ENCODE measurements at places on chromosomes 7 and 10. TPM values are rescaled to one million over a fixed set of nuclear protein-coding genes. Genes with fewer than 3 reads are reported as not detected.

The ATRNL1 gene
- total RNA-seq, result 26.3 TPM

DNA sequence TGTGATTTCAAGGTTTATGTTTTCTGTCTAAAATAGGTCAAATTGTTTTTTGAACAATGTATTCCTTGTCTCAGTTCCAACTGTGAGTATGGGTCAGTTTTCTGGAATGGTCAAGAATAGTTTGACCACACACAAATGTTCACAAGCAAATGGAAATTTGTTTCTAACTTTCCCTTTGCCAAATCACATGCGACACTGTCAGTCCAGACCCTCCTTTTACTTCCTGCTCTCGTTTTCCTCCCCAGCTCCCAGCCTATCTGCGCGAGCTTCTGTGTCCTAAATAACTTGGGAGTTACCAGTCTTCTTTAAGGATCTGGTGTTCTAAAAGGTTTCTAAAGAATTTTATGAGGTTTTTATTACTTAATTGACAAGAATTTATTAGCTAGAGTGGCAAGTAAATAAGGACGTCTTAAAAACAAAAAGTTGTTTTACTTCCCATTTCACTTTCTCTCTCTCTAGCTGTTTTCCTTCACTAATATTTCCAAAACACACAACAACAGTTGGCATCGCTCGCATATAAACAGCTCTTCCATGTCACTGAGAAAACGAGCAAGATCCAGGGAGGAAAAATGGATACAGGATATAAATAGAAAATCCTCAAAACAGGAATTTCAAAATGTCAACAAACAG lies 266.1 kb upstream of the KLF6 start:
- no peak for DNase-seq

The ZRANB1 gene
- total RNA-seq, result 29.1 TPM

The SEMA3D gene
- total RNA-seq, result 5.5 TPM

The MOGAT3 gene
- not detected for total RNA-seq

GRCh38 chr7:45601094-45601493 lies 26.9 kb downstream of the ADCY1 start:
- no peak for DNase-seq

GRCh38 chr10:593901-594457 lies 95.5 kb downstream of the DIP2C start:
- DNase-seq, result no peak

- DNase-seq, result no peak
These were observed 739.7 kb upstream of the FZD8 start for GRCh38 chr10:36381748-36382147.

DNA sequence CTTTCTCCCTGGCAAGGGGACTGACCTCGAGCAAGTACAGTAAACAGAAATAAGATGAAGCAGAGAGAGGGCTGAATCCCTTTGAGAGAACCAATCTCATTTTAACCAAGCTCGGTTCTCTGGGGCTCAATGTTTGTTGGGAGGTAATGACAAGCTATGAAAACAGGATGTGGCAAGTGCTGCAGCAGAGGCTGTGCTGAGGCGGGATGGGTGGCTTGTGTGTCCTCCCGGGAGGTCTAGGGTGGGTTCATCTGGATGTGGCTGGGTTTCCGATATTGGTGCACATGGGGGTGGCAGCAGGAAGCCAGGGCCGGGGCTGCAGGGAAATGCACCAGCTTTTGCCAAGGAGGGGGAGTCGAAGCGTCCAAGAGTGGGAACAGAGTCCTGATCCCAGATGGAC lies 84.5 kb downstream of the AOAH start:
- DNase-seq, result no peak

The C10orf67 gene
- total RNA-seq, result 0.15 TPM

DNA sequence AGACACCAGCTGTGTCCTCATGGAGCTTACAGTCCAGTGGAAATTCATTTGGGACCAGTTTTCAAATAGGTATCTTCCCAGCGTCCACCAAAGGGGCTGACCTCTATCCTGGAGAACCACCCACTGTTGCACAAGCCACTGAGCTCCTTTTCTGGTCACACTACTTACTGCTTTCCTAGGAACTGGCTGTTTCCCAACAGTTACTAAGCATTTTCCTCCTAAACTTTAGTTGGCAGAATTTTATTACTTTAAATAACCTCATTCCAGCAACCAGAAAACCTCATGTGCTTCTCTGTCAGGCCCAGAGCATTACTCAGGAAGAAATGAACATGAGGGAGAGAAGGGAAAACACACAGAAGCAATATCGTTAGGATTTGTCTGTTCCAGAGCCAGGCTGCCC lies 183.1 kb downstream of the GPAM start:
- DNase-seq, result no peak

GRCh38 chr7:152341039-152341913 lies 94.5 kb downstream of the KMT2C start:
- peak; percentile 24 for DNase-seq

DNA sequence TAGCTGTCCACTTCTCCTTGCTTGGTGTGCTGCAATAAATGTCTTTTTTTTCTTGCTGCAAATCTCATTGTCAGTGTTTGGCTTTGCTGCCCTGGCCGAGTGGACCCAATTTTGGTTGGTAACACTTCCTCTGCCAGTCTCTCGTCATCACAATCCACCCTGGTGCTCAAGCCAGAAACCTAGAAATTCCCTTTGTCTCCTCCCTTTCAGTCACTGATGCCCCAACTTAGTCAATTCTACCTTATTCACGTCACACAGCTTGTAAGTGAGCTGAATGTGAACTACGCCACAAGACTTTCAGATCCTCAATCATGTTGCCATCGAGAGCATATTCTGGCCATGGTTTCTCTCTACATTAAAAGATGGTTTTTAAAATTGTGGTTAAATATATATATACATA lies 13.0 kb upstream of the FRA10AC1 start:
- no peak for DNase-seq

- no peak for DNase-seq
These were observed 211.2 kb downstream of the ARL4A start for GRCh38 chr7:12898620-12899019.

GRCh38 chr7:157996359-157997079 lies 591.1 kb downstream of the PTPRN2 start:
- DNase-seq, result no peak

- DNase-seq, result no peak
These were observed 24.5 kb downstream of the MMD2 start for GRCh38 chr7:4934419-4935025.

DNA sequence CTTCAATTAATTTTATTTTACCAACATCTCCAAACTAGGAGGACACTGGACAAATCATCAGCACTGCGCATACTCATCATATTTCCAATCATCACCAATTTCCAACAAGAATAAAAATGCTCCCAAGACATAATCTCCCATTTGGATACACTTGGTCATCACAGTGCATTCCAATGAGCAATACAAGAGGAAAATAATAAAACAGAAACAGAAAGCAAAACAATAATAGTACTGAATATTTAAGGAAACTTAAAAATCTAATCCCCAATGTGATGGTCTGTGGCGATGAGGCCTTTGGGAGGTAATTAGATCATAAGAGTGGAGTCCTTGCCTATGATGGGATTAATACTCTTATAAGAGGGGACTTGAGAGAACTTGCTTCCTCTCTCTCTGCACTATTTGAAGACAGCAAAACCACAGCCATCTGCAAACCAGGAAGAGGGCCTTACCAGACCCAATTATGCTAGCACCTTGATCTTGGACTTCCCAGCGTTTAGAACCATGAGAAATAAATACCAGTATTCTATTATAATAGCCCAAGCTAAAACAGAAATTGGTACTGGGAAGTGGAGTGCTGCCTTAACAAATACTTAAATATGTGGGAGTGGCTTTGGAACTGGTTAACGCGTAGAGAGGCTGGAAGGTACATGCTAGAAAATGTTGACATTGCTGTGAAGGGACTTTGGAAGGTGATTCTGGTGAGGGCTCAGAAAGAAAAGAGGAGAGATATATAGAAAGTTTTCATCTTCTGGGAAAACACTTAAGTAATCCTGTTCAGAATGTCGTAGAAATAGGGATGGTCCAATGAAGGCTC lies 91.5 kb downstream of the JAZF1 start:
- no peak for DNase-seq

The METTL27 gene
- total RNA-seq, result 0.55 TPM

GRCh38 chr10:106226142-106226541 lies 938.4 kb downstream of the SORCS1 start:
- no peak for DNase-seq

DNA sequence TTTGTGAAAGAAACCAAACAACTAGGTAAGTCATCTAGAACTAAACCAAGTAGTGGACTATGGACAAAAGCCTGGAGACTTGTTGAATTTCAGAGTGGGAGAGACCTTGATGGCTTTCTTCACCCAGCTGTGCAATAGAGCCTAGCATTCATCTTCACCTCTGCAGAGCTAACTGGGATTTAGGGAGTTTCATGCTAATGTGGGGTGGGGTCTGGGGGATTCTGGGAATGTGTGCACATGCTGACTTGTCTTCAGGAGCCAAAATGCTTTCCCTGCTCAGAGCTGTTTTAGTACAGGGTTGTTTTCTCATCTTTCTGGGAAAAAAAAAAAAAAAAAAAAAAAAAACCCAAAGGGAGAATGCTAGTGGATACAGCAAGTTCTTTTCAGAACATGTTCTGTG lies 81.3 kb upstream of the ARHGAP21 start:
- DNase-seq, result no peak

The GIMAP1 gene
- total RNA-seq, result not detected

The AKR1C1 gene
- 2.7 TPM for total RNA-seq

GRCh38 chr7:149500201-149500600 lies 2.6 kb upstream of the ZNF746 start:
- DNase-seq, result no peak

DNA sequence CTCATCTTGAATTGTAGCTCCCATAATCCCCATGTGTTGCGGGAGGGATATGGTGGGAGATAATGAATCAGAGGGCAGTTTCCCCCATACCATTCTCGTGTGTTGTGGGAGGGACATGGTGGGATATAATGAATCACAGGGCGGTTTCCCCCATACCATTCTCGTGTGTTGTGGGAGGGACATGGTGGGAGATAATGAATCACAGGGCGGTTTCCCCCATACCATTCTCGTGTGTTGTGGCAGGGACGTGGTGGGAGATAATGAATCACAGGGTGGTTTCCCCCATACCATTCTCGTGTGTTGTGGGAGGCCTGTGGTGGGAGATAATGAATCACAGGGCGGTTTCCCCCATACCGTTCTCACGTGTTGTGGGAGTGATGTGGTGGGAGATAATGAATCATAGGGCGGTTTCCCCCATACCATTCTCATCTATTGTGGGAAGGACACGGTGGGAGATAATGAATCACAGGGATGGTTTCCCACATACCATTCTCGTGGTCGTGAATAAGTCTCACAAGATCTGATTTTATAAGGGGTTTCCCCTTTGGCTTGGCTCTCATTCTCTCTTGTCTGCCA lies 271.0 kb downstream of the MAD1L1 start:
- DNase-seq, result peak; percentile 15

GRCh38 chr10:22369434-22370072 lies 24.3 kb downstream of the SPAG6 start:
- no peak for DNase-seq

GRCh38 chr10:124372899-124373298 lies 45.8 kb downstream of the OAT start:
- DNase-seq, result no peak

The COPG2 gene
- total RNA-seq, result 53.9 TPM

- DNase-seq, result peak; percentile 54
These were observed 90.2 kb downstream of the UBE3C start for GRCh38 chr7:157228864-157229422.

The ENKUR gene
- not detected for total RNA-seq

GRCh38 chr7:151875942-151876898 lies 695 bp downstream of the PRKAG2 start:
- DNase-seq, result peak; percentile 89

GRCh38 chr10:114520453-114520852 lies 116.2 kb upstream of the AFAP1L2 start:
- peak; percentile 27 for DNase-seq

- DNase-seq, result no peak
These were observed 462.2 kb downstream of the AUTS2 start for GRCh38 chr7:70060298-70061068.

All from SJCRH30 (cell line).